Ureter (tissue), 1 donor: ENCODE measurements at places on chromosomes 7 and 10. TPM values are rescaled to one million over a fixed set of nuclear protein-coding genes. Genes with fewer than 3 reads are reported as not detected.

EPHB4 gene
- 58.4 TPM for total RNA-seq

DNA sequence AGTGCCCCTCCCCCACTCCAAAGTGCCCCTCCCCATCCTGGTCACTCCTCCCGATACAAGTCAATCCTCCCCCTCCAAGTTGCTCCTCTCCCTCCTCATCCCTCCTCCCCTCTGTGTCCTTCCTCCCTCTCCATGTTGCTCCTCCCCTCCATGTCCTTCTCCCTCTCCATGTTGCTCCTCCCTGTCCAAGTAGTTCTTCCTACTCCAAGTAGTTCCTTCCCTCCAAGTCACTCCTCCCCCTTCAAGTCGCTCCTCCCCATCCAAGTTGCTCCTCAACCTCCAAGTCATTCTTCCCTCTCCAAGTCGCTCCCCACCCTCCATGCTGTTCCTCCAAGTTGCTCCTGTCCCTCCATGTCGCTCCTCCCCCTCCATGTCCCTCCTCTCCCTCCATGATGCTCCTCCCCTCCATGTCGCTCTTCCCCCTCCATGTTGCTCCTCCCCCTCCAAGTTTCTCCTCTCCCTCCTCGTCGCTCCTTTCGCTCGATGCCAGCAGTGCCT lies 8.6 kb upstream of the WBP1L start:
- no peak for DNase-seq

DNA sequence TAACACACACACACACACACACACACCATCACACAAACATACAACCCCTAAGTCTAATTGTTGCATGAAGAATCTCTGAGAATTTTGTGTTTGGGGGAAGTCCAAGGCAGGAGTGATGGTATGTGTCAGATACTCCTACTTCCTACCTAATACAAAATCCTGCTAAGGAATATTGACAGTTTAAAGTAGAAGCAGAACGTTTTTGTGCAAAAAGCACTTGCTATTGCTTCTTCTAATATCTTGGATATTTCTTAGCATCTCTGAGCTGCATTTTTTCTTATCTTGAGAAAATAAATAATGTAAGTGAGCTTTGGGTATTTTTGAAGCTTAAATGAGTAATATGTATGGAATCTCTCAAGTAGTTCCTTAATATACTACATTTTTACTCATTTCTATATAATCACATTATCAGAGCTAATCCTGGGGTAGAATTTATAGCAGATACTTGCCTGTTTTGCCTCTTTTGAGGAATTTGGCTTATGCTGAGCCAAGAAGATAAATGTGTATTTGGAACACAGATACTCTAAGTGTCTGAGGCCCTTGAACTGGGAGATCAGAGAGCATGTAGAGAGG lies 212.3 kb downstream of the DKK1 start:
- DNase-seq, result no peak

- DNase-seq, result no peak
These were observed 58.5 kb downstream of the TRUB1 start for GRCh38 chr10:114996542-114996941.

DNA sequence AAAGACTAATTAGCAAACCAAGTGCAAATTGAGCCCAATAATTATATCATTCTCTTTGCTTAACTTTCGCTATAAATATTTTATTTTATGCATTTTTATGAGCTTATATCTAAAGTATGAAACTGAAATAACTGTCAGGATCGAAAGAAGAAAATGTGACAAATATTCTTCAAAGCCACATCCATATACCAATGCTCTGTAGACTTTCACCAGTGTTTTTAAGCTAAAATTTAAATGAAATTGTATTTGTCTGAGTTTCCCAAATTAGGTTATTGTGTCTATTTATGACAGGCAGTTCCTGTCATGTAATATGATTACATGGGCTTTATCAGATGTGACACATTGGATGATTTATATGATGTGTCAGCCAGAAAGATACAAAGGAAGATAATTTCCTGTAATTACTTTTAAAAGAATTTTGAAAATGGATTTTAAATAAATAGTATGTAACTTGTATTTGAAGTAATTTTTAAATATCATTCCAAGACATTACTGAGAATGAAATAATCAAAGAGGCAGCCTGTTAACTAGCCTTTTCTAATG lies 317.9 kb upstream of the KLF6 start:
- DNase-seq, result no peak
